ENCODE measurements at places on chromosomes 13 and 19.
A peak's percentile ranks its signal among the peaks of the same experiment; 100 is the strongest.

DNA sequence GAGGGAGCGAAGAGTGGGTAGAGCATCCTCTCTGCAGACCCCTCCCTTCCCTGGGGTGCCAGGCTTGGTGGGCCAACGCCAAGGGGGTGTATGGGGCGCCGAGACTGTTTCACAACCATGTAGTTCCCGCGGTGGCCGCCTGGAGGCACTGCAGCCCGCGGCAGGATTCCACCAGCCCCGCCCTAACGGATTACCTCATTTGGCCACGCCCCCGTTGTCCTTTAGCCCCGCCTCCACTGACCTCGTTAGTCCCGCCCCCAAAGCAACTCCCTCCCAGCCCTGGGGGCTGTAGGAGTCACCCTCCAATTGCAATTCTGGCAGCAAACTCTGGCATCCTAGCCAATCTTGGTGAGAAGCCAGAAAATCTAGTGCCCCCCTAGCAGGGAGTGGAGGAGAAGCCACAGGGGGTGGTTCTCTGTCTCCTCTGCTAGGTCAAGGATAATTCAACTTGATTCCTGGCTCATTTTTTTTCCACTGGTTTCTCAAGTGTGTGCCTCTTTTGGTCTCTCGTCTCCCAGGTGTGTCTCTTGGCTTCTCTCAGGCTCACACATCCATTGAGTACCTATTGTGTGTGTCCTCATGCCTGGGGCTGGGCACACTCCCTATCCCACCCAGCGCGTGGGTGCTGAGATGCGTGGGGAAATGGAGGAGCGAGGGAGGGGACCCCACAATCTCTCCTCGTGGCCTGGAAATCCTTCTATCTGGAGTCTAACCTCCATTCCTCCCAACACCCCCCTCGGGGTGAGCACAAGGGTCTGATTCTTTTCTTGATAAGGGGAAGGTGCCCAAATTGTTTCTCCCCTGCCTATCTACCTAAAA is 2.0 kb downstream of the OLFM2 start:
- no peaks in the 10 kb centered on the region for H3K27me3 ChIP-seq
- no peak overlapping the region for H3K4me3 ChIP-seq
- no peaks in the 10 kb centered on the region for H3K4me1 ChIP-seq

DNA sequence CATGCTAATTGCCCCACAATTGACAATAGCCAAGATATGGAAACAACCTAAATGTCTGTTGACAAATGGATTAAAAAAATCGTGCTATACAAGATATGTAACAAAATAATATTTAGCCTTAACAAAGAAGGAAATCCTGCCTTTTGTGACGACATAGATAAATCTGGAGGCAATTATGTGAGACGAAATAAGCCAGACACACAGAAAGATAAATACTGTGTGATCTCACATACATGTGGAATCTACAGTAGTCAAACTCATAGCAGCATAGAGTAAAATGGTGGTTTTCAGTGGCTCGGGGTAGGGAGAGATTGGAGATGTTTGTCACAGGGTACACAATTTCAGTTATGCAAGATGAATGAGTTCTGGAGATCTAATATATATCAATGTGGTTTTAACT is 895.8 kb downstream of the SLITRK6 start:
- no peaks in the 10 kb centered on the region for H3K4me1 ChIP-seq
- no peak overlapping the region for H3K4me3 ChIP-seq
- no peaks in the 10 kb centered on the region for H3K36me3 ChIP-seq
- no peak overlapping the region for H3K27ac ChIP-seq
- H3K27me3 ChIP-seq = no peaks in the 10 kb centered on the region

DNA sequence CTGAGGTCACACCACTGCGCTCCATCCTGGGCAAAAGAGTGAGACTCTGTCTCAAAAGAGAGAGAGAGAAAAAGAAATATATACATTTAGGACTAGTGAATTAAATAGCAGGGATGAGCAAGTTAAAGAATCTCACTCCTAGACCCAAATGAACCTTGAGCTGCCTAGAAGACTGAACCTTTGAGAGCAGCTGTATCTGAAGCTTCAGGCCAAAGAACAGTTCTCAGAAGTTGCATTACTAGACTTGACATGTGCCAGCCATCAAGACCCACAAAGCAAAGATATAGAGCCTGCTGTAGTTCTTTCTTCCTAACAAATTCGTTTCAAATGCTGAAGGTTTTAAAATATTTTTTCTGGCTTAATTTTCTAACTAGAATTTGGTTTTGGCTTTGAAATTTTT is 16.6 kb downstream of the DNAJC15 start:
- H3K27ac ChIP-seq = no peak overlapping the region
- H3K36me3 ChIP-seq = peaks cover 1% of the 10 kb centered on the region
- no peak overlapping the region for H3K4me3 ChIP-seq
- H3K4me1 ChIP-seq = no peaks in the 10 kb centered on the region
- no peak for DNase-seq

DNA sequence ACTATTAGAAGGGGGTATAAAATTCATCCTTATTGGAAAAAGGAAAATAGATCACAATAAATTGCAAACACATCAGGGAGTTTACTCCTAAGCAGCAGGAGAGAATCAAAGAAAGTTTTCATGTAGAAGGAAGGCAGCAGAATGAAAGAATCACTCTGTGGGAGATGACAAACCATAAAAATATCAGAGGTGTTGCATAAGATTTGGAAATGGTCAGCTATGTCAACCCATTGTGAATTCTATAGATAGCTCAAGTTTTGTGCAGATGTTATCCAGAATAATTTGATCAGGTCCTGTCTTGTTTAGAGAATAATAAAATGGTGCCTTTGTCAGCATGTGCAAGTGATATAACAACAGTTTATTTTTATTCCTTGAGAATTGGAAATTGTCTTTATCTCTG is 622.4 kb downstream of the DCT start:
- H3K4me1 ChIP-seq = no peaks in the 10 kb centered on the region
- no peak for DNase-seq
- H3K27ac ChIP-seq = no peak overlapping the region
- no peak overlapping the region for H3K4me3 ChIP-seq
- H3K36me3 ChIP-seq = no peaks in the 10 kb centered on the region

DNA sequence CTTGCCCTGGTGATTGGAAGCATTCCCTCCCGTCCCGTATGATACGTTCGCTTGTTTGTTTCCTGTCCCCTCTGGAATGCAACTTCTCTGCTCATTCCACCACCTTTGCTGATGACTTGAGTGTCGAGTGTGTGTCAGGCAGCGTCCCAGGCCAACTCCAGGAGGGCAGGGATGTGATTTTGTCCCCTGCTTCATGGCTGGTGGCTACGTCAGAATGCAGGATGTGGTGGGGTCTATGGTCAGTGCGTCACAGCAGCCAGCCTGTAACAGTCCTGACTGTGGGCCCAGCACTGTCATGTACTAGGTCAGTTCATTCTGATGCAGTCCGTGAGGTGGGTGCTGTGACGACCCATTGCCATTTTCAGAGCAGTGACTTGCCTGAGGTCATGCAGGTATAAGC is 16.2 kb downstream of the BRSK1 start:
- no peaks in the 10 kb centered on the region for H3K4me1 ChIP-seq
- no peak overlapping the region for H3K4me3 ChIP-seq
- no peak overlapping the region for H3K27ac ChIP-seq
- no peaks in the 10 kb centered on the region for H3K27me3 ChIP-seq
- H3K36me3 ChIP-seq = no peaks in the 10 kb centered on the region

- no peak for DNase-seq
- no peak overlapping the region for H3K4me3 ChIP-seq
- no peak overlapping the region for H3K27ac ChIP-seq
- H3K36me3 ChIP-seq = peaks cover 4% of the 10 kb centered on the region
- no peaks in the 10 kb centered on the region for H3K4me1 ChIP-seq
These were observed 26.7 kb downstream of the ZNF728 start for GRCh38 chr19:22976248-22976647.

- no peak for DNase-seq
- no peaks in the 10 kb centered on the region for H3K4me1 ChIP-seq
- no peak overlapping the region for H3K4me3 ChIP-seq
- no peaks in the 10 kb centered on the region for H3K27me3 ChIP-seq
These were observed 37.6 kb upstream of the HOMER3 start for GRCh38 chr19:18978616-18979015.

DNA sequence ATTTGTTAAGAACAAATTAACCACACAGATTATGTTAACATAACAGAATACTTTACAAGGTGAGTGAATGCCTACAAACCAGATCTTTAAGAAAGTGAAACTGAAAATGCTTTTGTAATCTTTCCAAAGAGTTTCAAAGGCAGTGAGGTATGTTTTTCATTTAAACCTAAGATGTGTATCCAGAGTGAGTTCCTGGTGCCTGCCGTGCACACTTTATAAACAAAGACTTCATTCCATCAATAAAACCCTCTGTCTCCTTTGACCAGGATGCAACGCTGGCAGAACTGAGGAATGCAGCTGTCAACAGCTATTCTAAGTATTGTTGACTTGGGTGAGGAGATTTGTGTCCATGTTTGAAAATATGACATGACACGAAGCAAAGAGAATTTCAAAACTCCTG is 344.6 kb downstream of the DNAJC15 start:
- no peak overlapping the region for H3K27ac ChIP-seq
- peak overlapping the region; percentile 22 for H3K4me3 ChIP-seq
- H3K36me3 ChIP-seq = peaks cover 2% of the 10 kb centered on the region
- H3K4me1 ChIP-seq = peaks cover 2% of the 10 kb centered on the region

- H3K4me3 ChIP-seq = no peak overlapping the region
- no peaks in the 10 kb centered on the region for H3K27me3 ChIP-seq
- H3K4me1 ChIP-seq = peaks cover 5% of the 10 kb centered on the region
- no peak overlapping the region for H3K27ac ChIP-seq
- H3K36me3 ChIP-seq = no peaks in the 10 kb centered on the region
These were observed 1.4 kb upstream of the YIF1B start for GRCh38 chr19:38317104-38317612.

DNA sequence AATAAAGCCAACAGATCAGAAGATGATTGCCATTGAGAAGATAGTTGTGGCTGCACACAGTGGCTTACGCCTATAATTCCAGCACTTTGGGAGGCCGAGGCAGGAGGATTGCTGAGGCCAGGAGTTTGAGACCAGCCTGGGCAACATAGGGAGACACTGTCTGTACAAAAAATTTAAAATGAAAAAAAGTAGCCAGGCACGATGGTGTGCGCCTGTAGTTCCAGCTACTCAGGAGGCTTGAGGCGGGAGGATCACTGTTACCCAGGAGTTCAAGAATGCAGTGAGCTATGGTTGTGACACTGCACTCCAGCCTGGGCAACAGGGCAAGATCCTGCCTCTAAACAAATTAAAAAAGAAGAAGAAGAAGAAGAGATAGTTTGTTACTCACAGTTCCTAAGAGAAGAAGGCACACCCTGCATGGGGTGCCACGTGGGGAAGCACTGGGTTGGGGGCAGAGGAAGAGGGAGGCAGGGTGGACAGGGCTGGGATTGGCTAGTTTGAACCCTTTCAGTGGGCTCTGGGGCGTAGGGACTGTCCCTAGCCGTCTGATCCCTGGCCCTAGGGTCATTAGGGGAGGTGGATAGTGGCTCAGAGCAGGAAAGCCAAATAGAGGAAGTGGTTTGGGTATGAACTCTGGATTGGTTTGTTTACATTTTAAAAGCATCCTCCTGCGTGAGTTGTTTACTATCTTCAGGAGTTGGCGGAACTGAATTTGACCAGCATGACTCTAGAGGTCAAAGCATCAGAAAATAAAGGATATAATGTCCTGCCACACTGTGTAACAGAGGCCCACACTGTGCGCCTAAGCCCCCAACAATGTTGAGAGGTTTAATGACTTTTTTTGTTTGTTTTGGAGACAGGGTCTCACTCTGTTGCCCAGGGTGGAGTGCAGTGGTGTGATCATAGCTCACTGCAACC is 60.5 kb upstream of the MEDAG start:
- no peaks in the 10 kb centered on the region for H3K36me3 ChIP-seq
- H3K27me3 ChIP-seq = no peaks in the 10 kb centered on the region
- H3K4me3 ChIP-seq = no peak overlapping the region
- DNase-seq = no peak
- no peak overlapping the region for H3K27ac ChIP-seq

GRCh38 chr19:55504252-55504603 is 16.0 kb downstream of the SSC5D start:
- H3K27me3 ChIP-seq = no peaks in the 10 kb centered on the region
- H3K27ac ChIP-seq = no peak overlapping the region
- no peak for DNase-seq
- no peaks in the 10 kb centered on the region for H3K4me1 ChIP-seq
- no peaks in the 10 kb centered on the region for H3K36me3 ChIP-seq

DNA sequence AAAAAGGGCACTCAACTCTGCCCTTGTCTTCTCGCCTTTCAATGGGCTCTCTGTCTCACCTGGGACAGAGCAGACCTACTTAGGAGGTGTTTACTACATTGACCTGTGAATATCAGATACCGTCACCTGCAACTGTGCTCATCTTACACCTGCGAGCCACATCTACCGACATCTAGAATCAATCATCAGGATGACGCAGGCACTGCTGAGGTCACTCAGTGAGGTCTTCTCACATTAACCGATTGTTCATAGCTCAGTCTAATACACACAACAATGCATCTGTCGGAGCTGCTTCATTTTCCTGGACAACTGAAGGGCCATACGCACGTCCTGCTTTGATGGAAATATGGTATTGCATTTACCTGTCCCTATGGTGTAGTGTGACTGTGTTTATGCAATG is 211.9 kb downstream of the FGF9 start:
- no peak overlapping the region for H3K4me3 ChIP-seq
- DNase-seq = no peak
- H3K27me3 ChIP-seq = no peaks in the 10 kb centered on the region
- H3K36me3 ChIP-seq = no peaks in the 10 kb centered on the region

GRCh38 chr13:76812206-76812897 is 73.9 kb downstream of the KCTD12 start:
- H3K4me3 ChIP-seq = no peak overlapping the region
- DNase-seq = no peak
- no peak overlapping the region for H3K27ac ChIP-seq
- H3K27me3 ChIP-seq = no peaks in the 10 kb centered on the region
- peaks cover 2% of the 10 kb centered on the region for H3K4me1 ChIP-seq
- H3K36me3 ChIP-seq = no peaks in the 10 kb centered on the region

- peaks cover 5% of the 10 kb centered on the region for H3K4me1 ChIP-seq
- no peak overlapping the region for H3K27ac ChIP-seq
- H3K27me3 ChIP-seq = no peaks in the 10 kb centered on the region
- no peak for DNase-seq
- H3K36me3 ChIP-seq = peaks cover 5% of the 10 kb centered on the region
- no peak overlapping the region for H3K4me3 ChIP-seq
These were observed 104.5 kb downstream of the FRY start for GRCh38 chr13:32136061-32136460.

DNA sequence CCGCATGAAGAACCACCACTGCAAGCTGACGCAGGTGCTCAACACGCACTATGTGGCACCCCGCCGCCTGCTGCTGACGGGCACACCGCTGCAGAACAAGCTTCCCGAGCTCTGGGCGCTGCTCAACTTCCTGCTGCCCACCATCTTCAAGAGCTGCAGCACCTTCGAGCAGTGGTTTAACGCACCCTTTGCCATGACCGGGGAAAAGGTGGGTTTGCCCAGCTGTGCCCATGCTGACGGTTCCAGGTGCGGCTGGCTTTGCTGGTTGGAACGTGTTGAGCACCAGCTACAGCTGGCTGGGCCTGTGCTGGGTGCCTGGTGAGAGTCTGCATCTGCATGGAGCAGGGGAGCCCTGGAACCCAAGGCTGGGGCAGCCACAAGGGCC is 60.9 kb downstream of the SMARCA4 start:
- no peak overlapping the region for H3K4me3 ChIP-seq
- no peak for DNase-seq
- H3K4me1 ChIP-seq = no peaks in the 10 kb centered on the region
- H3K27me3 ChIP-seq = no peaks in the 10 kb centered on the region
- no peak overlapping the region for H3K27ac ChIP-seq
